Activated naive CD8-positive, alpha-beta T cell treated with anti-CD3 and anti-CD28 coated beads, Interleukin-2, amount 10 ng/mL, durations not matched to agents 7 days and 5 days (primary cell): ENCODE measurements at places on chromosomes 6 and 20. TPM values are rescaled to one million over a fixed set of nuclear protein-coding genes. Genes with fewer than 3 reads are reported as not detected.

Gene SCRT2
- not detected for total RNA-seq

Gene TMEM170B
- total RNA-seq, result 1.4 TPM

Gene SMIM8
- total RNA-seq, result 12.2 TPM

Gene THEMIS
- total RNA-seq, result 152 TPM

Gene RBM24
- total RNA-seq, result not detected

Gene GDAP1L1
- not detected for total RNA-seq

Gene NOTCH4
- 0.79 TPM for total RNA-seq
